ENCODE measurements at places on chromosomes 11 and 22.

GRCh38 chr11:96035740-96036078 lies 111.8 kb upstream of the MTMR2 start:
- DNase-seq: no peak

- DNase-seq: peak; percentile 41
Observed at GRCh38 chr22:29480512-29481264, 670 bp downstream of the NEFH start.

GRCh38 chr11:105142167-105142566 lies 2.6 kb upstream of the CARD18 start:
- no peak for DNase-seq

- no peak for DNase-seq
Observed at GRCh38 chr11:108203075-108203474, 19.4 kb downstream of the NPAT start.

- no peak for DNase-seq
Observed at GRCh38 chr22:46942799-46943785, 180.6 kb downstream of the TBC1D22A start.

DNA sequence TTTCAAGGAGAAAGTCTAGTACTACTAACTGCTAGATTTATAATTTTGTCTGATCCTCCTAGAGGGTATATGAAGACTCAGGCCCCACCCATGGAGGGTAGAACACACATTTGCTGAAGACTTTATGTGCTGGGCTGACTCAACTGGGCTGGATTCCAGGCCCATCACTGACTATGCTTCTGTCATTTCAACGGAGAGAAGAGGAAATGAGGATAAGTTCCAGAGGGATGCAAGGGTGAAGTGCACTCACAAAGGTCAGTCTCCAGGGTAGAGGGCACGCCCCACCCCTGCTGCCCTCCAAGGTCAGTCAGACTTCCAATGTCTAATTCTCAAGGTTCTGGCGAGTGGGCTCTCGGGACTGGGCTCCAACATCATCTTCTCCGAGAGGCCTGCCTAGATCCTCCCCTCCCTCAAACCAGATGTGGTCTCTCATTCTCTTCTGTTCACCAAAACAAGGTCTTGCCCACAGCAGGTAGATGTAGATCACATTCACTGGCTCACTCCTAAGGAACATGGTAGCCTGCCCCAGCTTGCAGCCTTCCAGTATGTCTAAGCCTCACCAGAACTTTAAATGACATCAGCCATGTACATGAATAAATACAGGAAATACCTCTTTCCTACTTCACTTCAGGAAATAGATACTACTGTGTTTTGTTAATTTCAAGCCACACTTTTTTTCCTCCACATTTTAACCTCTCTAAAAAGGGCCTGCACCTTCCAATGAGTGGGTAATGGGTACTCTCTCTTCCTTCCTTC lies 7.3 kb upstream of the C11orf86 start:
- DNase-seq: peak; percentile 78

DNA sequence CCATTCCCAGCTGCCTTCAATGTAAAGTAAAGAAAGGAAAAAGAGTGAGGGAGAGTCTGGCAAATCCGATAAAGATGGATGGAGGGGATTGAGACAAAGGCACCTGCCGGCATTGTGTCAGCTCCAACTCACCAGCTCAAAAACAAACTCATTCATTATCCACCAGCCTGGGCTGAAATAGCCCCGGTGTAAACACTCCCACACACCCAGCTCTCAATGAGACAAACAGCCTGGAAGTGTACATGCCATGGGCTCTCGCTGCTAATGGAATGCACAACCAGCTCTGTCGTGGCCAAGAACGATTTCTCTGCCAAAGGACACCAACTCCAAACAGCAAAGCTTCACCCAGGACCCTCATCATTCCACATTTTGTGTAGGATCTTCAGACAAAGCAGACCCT lies 89.3 kb upstream of the OPCML start:
- DNase-seq: no peak

DNA sequence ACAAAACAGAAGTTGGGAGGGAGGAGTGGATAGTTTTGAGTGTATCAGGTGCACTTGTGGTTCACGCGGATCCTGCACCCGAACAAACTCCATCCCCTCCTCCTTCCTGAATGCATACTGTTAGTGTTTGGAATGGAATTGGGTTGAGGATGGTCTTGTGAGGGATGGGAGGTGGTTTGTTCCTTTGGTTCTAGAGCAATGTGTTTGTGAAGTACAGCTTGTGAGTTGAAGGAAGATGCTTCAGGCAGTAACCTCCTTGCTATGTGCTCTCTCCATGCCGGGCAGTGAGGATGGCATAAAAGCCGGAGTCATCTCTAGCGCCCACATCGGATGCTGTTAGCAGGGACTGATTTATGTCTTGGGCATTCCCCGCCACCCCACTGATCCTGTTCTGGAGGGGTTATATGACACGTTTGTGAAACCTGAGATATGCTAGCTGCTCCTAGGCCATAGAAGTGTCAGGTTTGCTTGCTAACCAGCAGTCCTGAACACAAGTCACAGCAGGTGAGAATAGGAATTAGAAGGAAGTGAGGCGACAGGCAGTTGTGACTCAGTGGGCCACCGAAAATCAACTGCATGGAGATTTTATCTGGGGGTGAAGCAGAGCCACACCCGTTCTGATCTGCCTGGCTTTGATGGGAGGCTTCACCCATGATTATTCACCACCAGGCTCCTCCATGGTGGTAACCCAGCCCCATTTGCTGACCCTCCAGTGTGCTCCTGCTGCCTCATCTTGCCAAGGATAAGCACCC lies 2.2 kb downstream of the BCR start:
- no peak for DNase-seq

DNA sequence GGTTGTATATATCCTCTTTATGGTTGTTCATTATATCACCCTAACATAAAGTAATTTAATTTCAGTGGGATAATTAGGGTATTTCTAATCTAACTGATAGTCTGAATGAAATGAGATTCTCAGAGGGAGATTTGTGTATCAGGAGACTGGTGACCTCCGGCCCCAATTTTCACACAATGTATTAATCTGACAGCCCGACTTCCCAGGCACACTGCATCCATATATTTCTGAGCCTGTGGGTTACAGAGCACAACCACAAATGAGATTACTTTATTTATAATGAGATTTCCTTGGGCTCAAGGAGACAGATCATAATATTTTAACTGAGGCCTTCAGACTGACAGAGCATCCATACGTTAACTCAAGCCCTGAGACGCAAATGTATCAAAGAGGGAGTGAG lies 125.9 kb downstream of the RCN1 start:
- no peak for DNase-seq

GRCh38 chr11:69919659-69920344 lies 100.6 kb upstream of the FGF3 start:
- DNase-seq: no peak

GRCh38 chr11:75436806-75437205 lies 3.8 kb upstream of the KLHL35 start:
- DNase-seq: no peak

DNA sequence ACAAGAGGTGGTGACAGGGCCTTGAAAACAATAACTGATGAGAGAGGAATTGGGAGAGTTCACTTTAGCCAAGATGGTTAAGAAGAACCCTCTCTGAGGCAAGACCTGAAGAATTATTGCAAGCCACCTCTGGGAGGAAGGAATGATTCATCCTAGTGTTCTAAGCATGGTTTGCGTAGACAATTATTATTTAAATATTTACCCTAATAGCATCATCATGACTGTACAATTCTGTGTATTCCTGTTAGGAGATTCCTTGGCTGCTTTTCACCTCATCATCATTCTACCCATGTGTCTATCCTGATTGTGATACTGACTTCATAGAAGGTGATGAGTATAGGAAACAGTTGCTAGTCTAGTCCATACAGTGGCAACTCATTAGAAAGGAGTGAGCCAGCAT lies 264.4 kb downstream of the DDX10 start:
- peak; percentile 80 for DNase-seq

- DNase-seq: no peak
Observed at GRCh38 chr22:49292909-49293308, 534.8 kb downstream of the BRD1 start.

GRCh38 chr22:46366801-46367706 lies 31.5 kb downstream of the TRMU start:
- no peak for DNase-seq

Data from HS-5 (cell line).